Cardiac muscle cell (in vitro differentiated cells and primary cell): ENCODE measurements at places on chromosomes 4 and X. TPM values are rescaled to one million over a fixed set of nuclear protein-coding genes. Genes with fewer than 3 reads are reported as not detected.

DNA sequence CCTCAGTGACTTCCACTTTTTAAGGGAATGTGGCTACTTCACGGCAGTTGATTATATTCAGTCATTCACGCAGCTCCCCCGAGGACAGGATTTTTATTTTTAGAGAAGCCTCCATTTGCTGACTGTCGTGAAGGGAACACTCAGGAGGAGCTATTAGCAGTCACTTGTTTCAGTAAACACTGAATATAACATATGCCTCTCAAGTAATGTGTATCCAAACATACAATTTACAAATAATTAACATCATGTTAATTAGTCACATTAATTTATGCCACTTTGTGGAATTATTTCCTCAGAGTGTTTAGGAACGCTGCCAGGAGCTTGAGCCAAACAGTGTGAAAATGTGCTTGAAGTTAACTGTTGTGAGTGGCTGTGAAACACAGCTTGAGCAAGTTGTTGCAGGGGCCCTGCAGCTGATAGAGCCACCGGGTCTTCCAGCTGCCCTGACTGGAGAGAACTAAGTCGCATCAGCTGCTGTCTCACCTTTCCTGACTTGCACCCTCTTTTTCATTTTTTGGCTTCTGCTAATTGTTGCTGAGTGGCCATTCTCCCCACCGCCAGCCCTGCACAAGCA is 245.6 kb downstream of the LDB2 start:
- no peaks in the 10 kb centered on the region for H3K36me3 ChIP-seq
- no peak overlapping the region for H3K27ac ChIP-seq
- H3K4me1 ChIP-seq, result peaks cover 3% of the 10 kb centered on the region

DNA sequence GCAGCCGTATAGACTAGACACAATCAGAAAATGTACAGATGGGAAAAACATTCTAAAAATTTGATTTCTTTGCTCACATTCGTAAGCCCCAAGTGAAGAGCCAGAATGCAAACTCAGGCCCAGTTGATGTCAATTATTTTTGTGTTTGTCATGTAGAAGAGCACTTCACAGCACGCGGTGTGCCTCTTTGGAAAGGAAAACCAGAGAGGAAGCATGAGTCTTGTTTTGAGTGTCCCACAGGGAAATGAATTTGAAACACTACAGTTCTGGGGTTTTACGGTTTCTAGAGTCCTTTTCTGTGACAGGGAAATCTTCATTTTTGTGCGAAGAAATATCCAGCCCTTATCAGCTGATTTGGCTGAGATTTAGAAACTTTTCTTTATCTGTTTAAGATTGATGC is 554.6 kb upstream of the BOD1L1 start:
- no peak overlapping the region for H3K4me3 ChIP-seq
- H3K27me3 ChIP-seq, result no peaks in the 10 kb centered on the region
- DNase-seq, result no peak

DNA sequence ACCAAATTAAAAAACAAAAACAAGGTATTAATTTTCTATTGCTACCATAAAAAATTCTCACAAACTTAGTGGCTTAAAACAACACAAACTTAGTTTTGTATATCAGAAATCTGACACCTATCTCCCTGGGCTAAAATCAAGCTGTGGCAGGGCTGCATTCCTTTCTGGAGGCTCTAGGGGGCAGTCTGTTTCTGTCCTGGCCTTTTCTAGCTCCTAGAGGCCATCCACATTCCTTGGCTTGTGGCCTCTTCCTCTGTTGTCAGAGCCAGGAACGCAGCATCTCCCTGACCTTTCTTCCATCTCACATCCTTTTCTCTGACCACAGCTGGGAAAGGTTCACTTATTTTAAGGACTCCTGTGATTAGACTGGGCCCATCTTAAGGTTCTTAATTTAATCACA is 38.9 kb upstream of the TLR2 start:
- peaks cover 5% of the 10 kb centered on the region for H3K4me1 ChIP-seq

- H3K4me3 ChIP-seq, result no peak overlapping the region
- no peaks in the 10 kb centered on the region for H3K27me3 ChIP-seq
- H3K27ac ChIP-seq, result peak overlapping the region; percentile 91
- no peaks in the 10 kb centered on the region for H3K36me3 ChIP-seq
Observed at GRCh38 chr4:74156521-74156920, 1.4 kb upstream of the MTHFD2L start.

DNA sequence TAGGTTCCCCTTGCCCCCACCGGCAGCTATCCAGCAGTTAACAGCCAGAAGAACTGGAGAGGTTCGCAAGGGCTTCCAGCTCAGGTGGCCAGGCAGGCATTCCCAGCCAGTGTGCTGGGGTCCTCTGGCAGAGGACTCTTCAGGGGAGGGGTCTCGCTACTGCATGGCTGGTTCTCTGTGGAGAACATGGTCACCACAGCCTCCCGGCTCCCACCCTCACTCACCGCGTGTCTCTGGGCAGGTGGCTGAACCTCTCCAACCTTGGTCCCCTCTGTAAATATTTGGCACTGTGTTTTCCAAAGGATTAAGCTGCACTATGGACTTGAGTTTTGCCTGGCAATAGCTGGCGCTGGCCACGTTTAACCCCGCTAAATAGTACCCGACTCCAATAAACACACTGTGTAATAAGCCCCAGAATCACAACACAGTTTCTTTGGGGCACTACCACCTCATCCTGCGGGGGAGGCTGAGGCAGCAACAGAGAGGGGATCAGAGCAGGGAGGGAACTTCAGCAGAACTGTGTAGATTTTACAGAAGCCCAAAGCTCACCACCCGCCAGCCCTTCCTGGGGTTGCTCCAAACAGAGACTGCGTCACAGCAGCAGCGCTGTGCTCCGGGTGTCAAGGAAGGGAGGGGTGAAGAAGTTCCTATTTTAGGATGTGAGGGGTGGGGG is 15.2 kb downstream of the BCOR start:
- no peak overlapping the region for H3K27ac ChIP-seq
- H3K4me1 ChIP-seq, result peaks cover 37% of the 10 kb centered on the region
- H3K27me3 ChIP-seq, result peaks cover 40% of the 10 kb centered on the region

- H3K27ac ChIP-seq, result peak overlapping the region; percentile 100
- H3K4me1 ChIP-seq, result peaks cover 30% of the 10 kb centered on the region
Observed at GRCh38 chr4:151807220-151807619, 46.4 kb upstream of the GATB start.

GRCh38 chrX:13638826-13639225 is 14.1 kb upstream of the TCEANC start:
- no peaks in the 10 kb centered on the region for H3K4me1 ChIP-seq

DNA sequence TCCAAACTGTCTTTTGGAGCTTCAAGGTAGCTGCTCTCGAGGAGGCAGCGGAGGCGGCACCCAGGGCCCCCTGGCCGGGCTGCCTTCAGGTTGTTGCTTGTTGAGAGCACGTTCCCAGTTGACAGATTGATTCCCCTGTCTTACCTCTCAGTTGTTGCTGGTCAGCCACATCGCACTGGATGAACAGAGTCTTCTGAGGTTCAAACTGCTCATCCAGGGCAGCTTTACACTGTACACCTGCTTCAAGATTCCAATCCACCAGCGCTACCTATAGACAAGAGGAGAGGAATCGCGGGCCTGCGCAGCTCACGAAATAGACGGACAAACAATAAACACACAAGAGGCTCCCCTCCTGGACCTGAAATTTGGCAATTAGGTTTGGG is 497 bp downstream of the HPGD start:
- H3K27ac ChIP-seq, result no peak overlapping the region
- H3K4me1 ChIP-seq, result peaks cover 2% of the 10 kb centered on the region
- H3K36me3 ChIP-seq, result no peaks in the 10 kb centered on the region
- peak overlapping the region; percentile 59 for H3K4me3 ChIP-seq
- peaks cover 43% of the 10 kb centered on the region for H3K27me3 ChIP-seq

- peaks cover 30% of the 10 kb centered on the region for H3K36me3 ChIP-seq
- peaks cover 7% of the 10 kb centered on the region for H3K4me1 ChIP-seq
- H3K27me3 ChIP-seq, result no peaks in the 10 kb centered on the region
- H3K27ac ChIP-seq, result no peak overlapping the region
Observed at GRCh38 chr4:145167887-145168286, 12.5 kb downstream of the OTUD4 start.

GRCh38 chrX:71917621-71918343 is 7.1 kb downstream of the NHSL2 start:
- H3K36me3 ChIP-seq, result no peaks in the 10 kb centered on the region
- peak overlapping the region; percentile 65 for H3K27ac ChIP-seq
- H3K4me1 ChIP-seq, result peaks cover 11% of the 10 kb centered on the region
- H3K4me3 ChIP-seq, result no peak overlapping the region
- H3K27me3 ChIP-seq, result no peaks in the 10 kb centered on the region

DNA sequence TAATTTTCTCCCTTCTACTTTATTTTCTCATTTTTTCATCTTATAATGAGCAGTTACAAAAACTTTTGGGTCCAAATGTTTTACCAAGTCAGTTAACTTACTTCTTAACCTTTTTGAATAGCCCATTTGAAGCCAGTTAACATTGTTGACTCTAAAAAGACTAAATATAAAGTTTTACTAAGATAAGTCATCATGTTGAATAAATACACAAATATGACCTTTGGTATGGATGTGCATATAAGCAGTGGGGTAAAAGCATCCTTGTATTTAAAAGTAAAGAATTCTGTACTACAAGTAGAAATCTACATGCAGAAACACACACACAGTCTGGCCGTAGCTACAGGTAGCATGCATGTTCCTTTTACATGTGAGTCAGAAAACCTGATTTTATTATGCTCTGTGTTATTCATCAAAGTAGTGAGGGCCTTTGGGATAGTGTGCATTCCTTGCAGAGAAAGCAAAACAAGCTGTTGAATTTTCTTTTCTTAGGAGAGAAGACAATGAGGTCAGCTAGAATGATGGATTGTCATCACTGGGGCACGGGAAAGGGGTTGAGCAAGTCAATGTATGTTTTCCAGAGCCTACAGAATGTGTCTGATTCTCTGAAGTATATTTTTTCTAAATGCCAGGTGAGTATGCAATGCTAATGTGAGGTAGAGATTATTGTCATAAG is 533.2 kb upstream of the AGA start:
- no peak overlapping the region for H3K4me3 ChIP-seq
- no peaks in the 10 kb centered on the region for H3K36me3 ChIP-seq

DNA sequence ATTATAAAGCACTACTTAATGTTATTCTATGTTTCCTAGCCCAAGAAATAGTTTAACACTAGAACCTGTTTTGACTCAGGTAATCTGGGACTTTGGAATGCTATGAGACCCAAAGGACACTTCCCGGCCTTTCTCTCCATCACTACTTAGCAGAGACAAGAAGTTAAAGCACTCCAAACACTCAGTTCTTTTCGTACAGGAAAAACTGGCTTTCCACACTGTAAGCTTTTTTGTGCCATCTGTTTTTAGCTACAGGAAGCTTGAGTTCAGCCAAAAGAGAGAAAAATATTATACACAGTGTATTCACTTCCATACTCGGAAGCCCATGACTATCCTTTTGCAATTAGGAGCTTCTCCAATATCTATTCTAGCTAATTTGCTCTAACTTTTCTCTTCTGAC is 7.9 kb upstream of the FGF13 start:
- H3K27ac ChIP-seq, result no peak overlapping the region
- no peaks in the 10 kb centered on the region for H3K4me1 ChIP-seq
- H3K4me3 ChIP-seq, result no peak overlapping the region
- no peak for DNase-seq
- no peaks in the 10 kb centered on the region for H3K36me3 ChIP-seq
- no peaks in the 10 kb centered on the region for H3K27me3 ChIP-seq

GRCh38 chrX:135981010-135981409 is 4.2 kb upstream of the SLC9A6 start:
- no peaks in the 10 kb centered on the region for H3K27me3 ChIP-seq
- no peak for DNase-seq
- H3K4me1 ChIP-seq, result no peaks in the 10 kb centered on the region
- no peaks in the 10 kb centered on the region for H3K36me3 ChIP-seq
- H3K27ac ChIP-seq, result no peak overlapping the region

Gene IBSP
- total RNA-seq, result not detected in 2 replicates

Gene FRMPD4
- 1.3 and 1.5 TPM in 2 replicates for total RNA-seq

Gene HPGDS
- not detected in 2 replicates for total RNA-seq

Gene TMEM150C
- total RNA-seq, result 5.1 and 5.6 TPM in 2 replicates

Gene CTAG1B
- not detected in 2 replicates for total RNA-seq

Gene ADH1C
- total RNA-seq, result not detected in 2 replicates

Gene XAGE3
- total RNA-seq, result not detected in 2 replicates

Gene TCP11X2
- 0.24 TPM in 1 of 2 replicates, not detected in the other for total RNA-seq
